ENCODE measurements at places on chromosomes 2 and 18.

DNA sequence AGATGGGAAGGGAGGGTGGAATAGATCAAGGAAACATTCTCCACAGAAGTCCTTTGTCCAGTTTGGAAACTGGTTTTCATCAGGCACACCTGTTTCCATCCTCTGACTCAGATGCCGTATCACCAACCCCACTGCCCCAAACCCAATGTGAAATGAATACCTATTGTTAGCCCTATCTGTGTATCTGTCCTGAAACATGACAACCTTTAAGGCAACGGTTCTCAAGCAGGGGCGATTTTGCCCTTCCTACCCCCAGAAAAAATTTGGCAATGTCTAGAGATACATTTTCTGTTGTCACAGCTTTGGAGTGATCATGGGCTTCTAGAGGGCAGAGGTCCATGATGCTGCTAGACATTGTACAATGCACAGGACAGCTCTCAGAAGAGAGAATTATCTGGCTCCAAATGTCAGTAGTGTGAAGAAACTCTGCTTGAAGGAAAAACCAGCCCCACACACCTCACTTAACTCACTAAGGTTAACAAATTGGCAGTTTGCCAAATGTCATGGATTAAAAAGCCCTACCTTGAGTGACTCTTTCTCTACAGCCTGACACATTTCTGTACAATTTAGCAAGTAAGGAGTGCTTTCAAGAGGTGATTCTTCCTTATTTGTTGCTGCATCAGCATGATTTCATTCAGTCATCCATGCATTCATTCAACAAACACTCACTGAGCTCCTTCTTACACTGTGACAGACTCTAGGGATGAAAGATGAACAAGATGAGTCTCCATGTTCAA lies 3.4 kb downstream of the SCTR start:
- DNase-seq, result no peak

GRCh38 chr2:202376460-202377206 lies 506 bp downstream of the BMPR2 start:
- DNase-seq, result peak; percentile 80

GRCh38 chr2:154392256-154392655 lies 306.2 kb upstream of the KCNJ3 start:
- no peak for DNase-seq

DNA sequence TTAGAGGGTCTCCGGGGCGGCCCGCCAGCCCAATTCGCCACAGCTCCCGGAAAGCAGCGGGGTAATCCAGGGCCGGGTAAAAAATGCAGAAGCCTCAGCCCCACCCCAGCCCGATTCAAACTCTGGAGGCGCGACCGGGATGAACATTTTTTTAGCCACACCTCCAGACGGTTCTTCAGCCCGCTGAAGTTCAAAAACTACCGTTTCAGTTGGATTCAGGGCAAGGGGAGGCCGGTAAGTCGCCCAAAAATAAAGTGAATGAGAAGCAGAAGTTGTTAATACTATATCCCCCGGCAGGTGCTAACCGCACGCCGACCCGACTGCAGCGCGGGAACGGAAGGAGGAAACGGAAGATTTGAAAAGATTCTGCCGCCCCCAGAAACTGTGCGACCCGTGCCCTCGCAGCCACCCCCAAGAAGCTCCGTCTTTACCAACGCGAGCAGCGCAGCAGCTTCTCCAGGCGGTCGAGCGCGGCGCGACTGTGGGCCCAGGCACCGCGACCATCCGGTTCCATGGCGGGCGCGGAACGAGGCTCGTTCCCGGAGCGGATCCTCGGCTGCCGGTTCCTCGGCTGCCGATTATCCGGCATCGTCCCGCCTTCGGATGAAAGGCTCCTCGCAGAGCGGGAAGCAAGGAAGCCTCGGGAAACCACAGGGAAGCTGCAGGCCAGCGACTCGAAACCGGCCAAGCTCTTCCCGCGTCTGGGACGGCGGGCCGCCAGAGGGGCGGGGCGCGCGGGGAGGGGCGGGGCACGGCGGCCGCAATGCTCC lies at the start of gene BARD1:
Gene BARD1, minus strand, starts transcription at position 703 of the 770 bp plus-strand sequence. Its CDS starts 114 bp downstream, at position 589.
- DNase-seq, result no peak

DNA sequence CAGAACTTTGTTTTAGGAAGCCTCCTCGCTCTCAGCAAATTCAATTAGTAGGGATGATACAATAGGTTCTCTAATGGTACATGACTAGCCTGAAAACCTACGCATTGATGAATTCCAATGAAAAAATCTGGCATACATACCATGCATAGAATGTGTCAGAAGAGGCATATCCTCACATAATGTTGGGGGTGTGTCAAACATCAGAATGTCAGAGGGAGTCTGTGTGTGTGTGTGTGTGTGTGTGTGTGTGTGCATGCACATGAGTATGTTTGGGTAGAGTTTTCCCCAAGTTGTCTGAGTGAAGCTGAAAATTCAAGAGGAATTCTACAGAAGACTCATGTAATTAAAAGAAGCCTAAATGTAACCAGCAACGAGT lies 78.5 kb downstream of the FIGN start:
- no peak for DNase-seq

DNA sequence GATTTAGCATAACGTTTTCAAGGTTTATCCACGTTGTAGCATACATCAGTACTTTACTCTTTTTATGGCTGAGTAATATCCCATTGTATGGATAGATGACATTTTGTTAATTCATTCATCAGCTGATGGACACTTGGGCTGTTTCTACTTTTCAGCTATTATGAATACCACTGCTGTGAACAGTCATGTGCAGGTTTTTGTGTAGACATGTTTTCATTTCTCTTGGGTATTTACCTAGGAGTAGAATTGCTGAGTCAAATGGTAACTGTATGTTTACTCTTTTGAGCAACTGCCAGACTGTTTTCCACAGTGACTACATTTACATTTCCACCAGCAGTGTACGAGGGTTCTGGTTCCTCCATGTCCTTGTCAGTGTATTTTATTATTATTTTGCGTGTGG lies 33.9 kb downstream of the COX7A2L start:
- no peak for DNase-seq

DNA sequence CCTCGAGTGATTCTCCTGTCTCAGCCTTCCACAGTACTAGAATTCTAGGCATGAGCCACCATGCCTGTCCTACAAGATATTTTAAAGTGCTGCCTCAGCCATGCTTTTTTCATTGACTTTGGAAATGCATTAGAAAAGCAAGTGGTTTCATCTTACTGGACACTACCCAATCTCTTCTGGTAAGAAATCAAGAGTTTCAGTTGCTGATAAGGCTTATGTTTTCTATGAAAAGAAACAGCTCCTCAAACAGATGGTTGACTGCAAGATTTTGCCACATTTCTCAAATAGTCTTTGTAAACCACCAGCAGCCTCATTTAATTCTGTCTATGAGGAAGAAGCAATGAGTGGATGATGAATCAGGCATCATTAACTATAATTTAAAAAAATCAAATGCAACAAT lies 264.5 kb upstream of the LRP1B start:
- no peak for DNase-seq

DNA sequence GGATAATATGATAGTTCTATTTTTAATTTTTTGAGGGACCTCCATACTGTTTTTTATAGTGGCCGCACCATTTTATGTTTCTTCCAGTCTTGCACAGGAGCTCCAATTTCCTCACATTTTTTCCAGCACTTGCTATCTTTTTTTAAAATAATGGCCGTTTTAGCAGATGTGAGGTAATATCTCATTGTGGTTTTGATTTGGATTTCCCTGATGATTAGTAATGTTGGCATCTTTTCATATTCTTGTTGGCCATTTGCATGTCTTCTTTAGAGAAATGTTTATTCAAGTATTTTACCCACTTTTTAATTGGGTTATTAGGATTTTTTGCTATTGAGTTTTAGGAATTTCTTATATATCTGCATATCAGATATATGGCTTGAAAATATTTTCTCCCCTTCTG lies 29.9 kb upstream of the NAPG start:
- no peak for DNase-seq

DNA sequence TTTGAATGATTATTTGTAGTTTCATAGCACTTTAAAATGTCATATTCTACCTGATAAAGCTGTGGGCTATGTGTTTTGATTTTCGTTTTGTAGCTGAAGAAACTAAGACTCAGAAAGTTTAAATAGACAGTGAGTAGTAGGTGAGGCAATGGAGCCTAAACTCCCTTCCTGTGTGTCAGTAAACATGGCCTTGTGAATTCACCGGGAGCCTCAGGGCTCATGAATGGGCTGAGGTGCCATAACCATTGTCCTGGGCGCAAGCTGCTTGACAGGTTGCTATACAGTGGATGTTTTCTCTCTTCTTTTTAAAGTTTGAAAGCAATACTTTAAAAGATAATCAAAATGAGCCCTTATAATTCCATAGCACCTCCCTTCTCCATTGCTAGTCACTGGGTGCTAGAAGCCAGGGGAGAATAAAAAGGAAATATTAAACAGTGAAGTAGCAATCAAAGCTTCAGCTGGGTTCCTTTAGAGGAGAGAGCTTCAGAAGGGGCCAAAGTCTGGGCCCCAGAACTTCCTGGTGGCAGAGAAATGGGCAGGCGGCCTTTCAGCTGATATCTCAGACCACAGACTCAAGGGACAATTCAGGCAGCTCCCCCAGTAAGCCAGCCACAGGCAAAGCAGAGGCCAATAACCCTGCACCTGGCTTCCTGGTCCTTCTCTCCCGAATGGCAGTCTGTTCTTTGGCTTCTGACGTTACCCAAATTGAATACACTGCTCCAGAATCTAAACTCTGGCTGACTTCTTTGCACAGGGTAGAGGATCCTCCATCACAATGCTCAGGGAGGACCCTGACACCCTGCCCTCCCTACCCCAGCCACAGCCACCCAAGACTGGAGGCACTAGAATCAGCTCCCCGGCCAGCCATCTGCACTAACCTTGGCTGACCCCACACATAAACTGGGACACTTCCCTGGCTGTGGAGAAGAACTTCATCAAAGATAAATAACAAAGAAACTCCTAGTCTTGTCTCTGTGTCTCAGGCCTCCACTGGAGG lies 51.8 kb upstream of the NPAS2 start:
- DNase-seq, result no peak

- DNase-seq, result no peak
Measured at GRCh38 chr2:187575751-187576067, 21.5 kb upstream of the TFPI start.

- DNase-seq, result peak; percentile 90
Measured at GRCh38 chr2:181457741-181458425, 697 bp downstream of the ITGA4 start.

GRCh38 chr2:151842830-151843690 lies 14.8 kb upstream of the ARL5A start:
- no peak for DNase-seq

DNA sequence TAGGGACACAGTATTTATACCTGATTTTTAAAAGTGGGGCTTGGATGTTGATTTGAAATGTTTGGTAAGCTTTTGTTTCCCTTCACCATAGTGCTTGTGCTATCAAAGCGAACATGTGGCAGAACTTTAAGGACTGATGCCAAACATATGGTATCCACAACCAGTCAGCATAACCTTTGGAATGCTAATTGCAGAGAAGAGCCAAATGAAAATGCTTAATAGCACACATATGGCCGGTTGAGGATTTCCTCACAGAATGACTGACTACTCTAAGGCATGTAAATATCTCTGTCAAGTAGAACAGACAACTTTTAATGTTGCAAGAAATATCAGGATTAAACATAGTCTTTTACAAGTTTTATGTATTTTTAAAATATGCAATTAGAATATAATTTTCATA lies 120.9 kb upstream of the COL3A1 start:
- DNase-seq, result no peak

- no peak for DNase-seq
Measured at GRCh38 chr18:6843308-6843707, 113.8 kb downstream of the ARHGAP28 start.

- DNase-seq, result no peak
Measured at GRCh38 chr2:166573391-166573790, 79.3 kb upstream of the SCN7A start.

DNA sequence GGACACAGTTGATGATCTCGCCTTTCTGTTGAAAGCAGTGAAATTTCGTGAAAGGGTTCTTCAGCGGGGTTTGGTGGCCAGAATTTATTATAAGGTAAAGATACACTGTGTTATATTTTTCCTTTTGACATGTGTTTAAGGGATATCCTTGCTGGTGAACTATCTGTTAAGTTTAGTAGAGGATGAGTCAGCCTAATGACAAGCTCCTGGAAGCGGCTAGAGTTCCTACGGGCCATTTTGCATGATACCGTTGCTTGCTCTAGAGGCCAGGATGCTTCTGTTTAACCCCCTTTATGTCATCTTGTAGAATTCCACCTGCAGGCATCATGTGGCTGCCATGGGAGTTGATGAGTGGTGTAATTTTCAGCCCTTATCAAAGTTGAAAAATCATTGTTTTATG lies 124.8 kb upstream of the BCL2L11 start:
- no peak for DNase-seq

GRCh38 chr2:218671097-218671653 lies 627 bp downstream of the RNF25 start:
- no peak for DNase-seq

DNA sequence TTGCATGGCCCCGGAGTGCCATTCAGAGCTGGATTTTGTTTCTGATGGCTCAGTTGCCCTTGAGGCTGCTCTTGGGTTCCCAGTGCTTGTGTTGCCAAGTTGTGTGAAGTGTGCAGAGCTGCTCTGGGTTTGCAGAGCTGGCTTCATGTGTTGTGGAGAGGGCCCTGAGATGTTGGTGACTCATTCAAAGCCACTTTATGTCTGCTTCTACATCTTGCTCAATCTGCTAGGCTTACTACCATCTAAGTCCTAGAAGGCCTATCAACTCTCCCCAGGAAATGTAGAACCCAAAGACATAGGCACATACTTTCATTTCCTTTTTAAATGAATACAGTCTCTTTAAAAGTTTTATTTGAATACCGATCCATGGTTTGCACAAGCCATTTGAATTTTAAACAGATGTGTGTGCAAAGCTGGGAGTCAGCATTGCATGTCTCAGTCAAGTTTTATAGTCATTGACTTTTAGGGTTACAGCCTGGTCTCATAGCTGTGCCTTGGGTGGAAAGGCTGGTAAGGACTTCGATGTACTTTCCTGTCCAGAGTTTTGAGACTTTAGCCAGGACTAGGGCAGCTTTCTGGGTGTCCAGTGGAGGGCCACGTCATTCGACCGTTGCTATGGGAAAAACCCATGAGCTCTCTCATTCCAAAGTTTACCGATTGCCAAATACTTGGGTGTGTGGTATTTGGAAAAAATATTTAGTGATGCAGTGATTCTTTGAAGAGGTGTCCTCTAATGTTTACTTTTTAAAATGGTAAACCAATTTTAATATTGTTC lies 105.0 kb downstream of the LTBP1 start:
- DNase-seq, result no peak

GRCh38 chr18:65435534-65435933 lies 315.3 kb upstream of the CDH7 start:
- DNase-seq, result no peak

GRCh38 chr2:191521608-191522208 lies 156.2 kb upstream of the NABP1 start:
- no peak for DNase-seq

GRCh38 chr18:75213611-75214331 lies 3.2 kb downstream of the TSHZ1 start:
- no peak for DNase-seq

DNA sequence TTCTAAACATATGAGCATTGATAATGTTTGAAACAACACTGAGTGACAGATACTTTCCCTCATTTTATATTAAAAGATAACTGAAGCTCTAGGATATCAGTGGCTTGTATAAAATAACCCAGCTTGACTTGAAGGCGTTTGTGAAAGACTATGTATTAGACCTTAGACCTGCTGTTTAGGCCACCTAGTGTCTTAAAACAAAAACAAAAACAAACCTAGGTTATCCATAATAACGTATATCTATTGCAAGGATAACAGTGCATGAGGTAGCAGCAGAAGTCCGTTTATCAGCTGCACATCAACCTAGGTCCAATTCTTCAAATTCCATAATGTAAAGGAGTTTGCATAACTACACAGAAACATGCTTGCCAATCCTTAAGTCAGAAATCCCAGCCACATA lies 79.5 kb upstream of the MAP2 start:
- DNase-seq, result no peak

All from activated CD8-positive, alpha-beta memory T cell treated with anti-CD3 and anti-CD28 coated beads for 24 hours (primary cell).